ENCODE measurements at places on chromosomes 11 and 22. TPM values are rescaled to one million over a fixed set of nuclear protein-coding genes. Genes with fewer than 3 reads are reported as not detected.

Gene TRIM22
- total RNA-seq: 293 TPM

Gene MRGPRG
- not detected for total RNA-seq

- peaks cover 52% of the 10 kb centered on the region for H3K27me3 ChIP-seq
- no peaks in the 10 kb centered on the region for H3K4me1 ChIP-seq
- H3K36me3 ChIP-seq: no peaks in the 10 kb centered on the region
- no peak overlapping the region for H3K4me3 ChIP-seq
- H3K27ac ChIP-seq: no peak overlapping the region
- DNase-seq: no peak
Observed at GRCh38 chr11:19092850-19093249, 24.1 kb upstream of the ZDHHC13 start.

GRCh38 chr22:38298312-38299005 lies 18.8 kb downstream of the CSNK1E start:
- H3K27me3 ChIP-seq: no peaks in the 10 kb centered on the region
- peaks cover 9% of the 10 kb centered on the region for H3K36me3 ChIP-seq
- no peak overlapping the region for H3K4me3 ChIP-seq
- peaks cover 7% of the 10 kb centered on the region for H3K4me1 ChIP-seq

- H3K27me3 ChIP-seq: peaks cover 13% of the 10 kb centered on the region
- peak overlapping the region; percentile 78 for H3K4me3 ChIP-seq
- DNase-seq: no peak
Observed at GRCh38 chr22:50184004-50184901, 1.5 kb upstream of the TRABD start.

DNA sequence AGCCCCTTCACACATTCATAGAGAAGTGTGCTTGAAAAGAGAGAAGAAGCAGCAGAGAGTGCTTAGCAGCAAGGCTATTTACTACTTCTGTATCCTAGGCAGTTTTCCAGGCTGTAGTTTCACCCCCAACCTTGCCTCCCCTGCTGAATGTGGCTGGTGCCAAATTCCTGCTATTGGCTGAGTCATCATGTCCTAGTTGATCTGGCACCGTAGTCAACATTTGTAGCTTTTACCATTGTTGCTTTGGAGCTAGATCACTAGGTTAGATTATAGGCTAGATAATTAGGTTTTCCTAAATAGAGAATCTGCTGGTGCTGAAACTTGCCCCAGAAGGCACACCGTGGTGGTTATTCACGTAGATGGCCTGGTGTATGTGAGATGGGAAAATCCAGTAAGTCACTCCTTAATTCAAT lies 32.7 kb downstream of the ARHGAP42 start:
- DNase-seq: no peak
- no peaks in the 10 kb centered on the region for H3K4me1 ChIP-seq
- no peak overlapping the region for H3K4me3 ChIP-seq
- no peak overlapping the region for H3K27ac ChIP-seq
- no peaks in the 10 kb centered on the region for H3K36me3 ChIP-seq

- no peaks in the 10 kb centered on the region for H3K4me1 ChIP-seq
- no peaks in the 10 kb centered on the region for H3K36me3 ChIP-seq
- no peak overlapping the region for H3K4me3 ChIP-seq
- no peaks in the 10 kb centered on the region for H3K27me3 ChIP-seq
- H3K27ac ChIP-seq: no peak overlapping the region
Observed at GRCh38 chr11:42319921-42320320, 860.5 kb upstream of the LRRC4C start.

GRCh38 chr22:49368976-49369725 lies 458.5 kb downstream of the BRD1 start:
- H3K36me3 ChIP-seq: no peaks in the 10 kb centered on the region
- peaks cover 5% of the 10 kb centered on the region for H3K4me1 ChIP-seq
- no peak overlapping the region for H3K27ac ChIP-seq
- no peak overlapping the region for H3K4me3 ChIP-seq
- peaks cover 53% of the 10 kb centered on the region for H3K27me3 ChIP-seq
- no peak for DNase-seq

DNA sequence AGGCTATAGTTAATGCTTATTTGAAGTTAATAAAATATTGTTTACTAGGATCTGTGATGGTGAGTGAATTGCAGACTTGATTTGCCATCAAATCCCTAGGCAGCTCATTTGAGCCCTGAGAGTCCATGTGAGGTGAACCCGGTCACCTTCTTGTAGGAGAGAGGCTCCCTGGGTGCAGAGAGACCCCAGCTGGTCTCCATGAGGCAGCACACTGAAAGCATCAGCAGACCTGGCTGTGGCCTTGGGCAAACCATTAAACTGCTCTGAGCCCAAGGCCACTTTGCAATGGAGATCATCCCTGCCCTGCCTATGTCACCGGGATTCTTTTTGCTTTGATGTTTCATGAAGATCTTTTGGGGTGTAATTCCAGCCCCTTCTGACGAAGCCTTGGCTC lies 125.2 kb downstream of the MICAL2 start:
- H3K27ac ChIP-seq: peak overlapping the region; percentile 90
- H3K36me3 ChIP-seq: peaks cover 5% of the 10 kb centered on the region
- peaks cover 30% of the 10 kb centered on the region for H3K4me1 ChIP-seq
- peak overlapping the region; percentile 66 for H3K4me3 ChIP-seq
- no peaks in the 10 kb centered on the region for H3K27me3 ChIP-seq

DNA sequence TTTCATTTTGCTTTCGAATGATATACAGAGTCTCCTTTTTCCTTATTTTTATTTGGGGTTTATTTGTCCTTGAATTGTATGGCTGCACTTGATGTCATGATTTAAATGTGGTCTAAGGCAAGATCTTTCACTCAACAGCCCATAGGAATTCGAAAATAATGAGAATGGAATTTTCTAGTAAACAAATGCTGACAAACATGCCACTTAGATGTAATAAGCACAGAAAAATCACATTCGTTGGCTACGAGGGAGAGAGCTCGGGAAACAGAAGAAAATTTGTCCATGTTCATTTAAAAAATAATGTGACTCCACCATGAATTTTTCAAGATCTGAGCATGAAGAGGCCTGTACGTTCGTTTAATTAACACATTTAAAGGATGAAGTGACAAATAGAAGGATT lies 73.0 kb downstream of the BLID start:
- H3K36me3 ChIP-seq: no peaks in the 10 kb centered on the region
- no peak overlapping the region for H3K4me3 ChIP-seq
- DNase-seq: no peak
- H3K27ac ChIP-seq: no peak overlapping the region
- H3K27me3 ChIP-seq: no peaks in the 10 kb centered on the region

DNA sequence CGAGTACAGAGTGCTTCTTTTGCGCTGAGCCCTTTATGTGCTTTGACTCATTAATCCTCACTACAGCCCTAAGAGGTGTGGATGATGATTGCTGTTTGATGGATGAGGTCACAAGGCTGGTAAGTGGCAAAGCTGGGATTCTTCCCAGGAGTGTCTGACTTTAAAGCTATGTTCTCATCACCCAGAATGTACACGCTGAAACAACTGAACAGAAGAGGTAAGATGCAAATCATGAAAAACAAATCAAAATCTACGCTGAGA lies 37.7 kb upstream of the CREB3L1 start:
- H3K4me1 ChIP-seq: peaks cover 23% of the 10 kb centered on the region
- H3K36me3 ChIP-seq: peaks cover 4% of the 10 kb centered on the region
- H3K27ac ChIP-seq: no peak overlapping the region
- no peak overlapping the region for H3K4me3 ChIP-seq
- no peak for DNase-seq

GRCh38 chr22:21857481-21857914 lies 9.9 kb downstream of the MAPK1 start:
- no peak for DNase-seq
- peak overlapping the region; percentile 31 for H3K4me3 ChIP-seq
- H3K4me1 ChIP-seq: peaks cover 63% of the 10 kb centered on the region
- H3K27me3 ChIP-seq: no peaks in the 10 kb centered on the region
- H3K36me3 ChIP-seq: peaks cover 2% of the 10 kb centered on the region

GRCh38 chr11:132168344-132168981 lies 798.0 kb downstream of the NTM start:
- DNase-seq: no peak
- no peaks in the 10 kb centered on the region for H3K36me3 ChIP-seq
- no peak overlapping the region for H3K27ac ChIP-seq
- no peaks in the 10 kb centered on the region for H3K27me3 ChIP-seq
- no peaks in the 10 kb centered on the region for H3K4me1 ChIP-seq

GRCh38 chr22:45974498-45974897 lies 2.5 kb downstream of the WNT7B start:
- peak overlapping the region; percentile 36 for H3K4me3 ChIP-seq
- peaks cover 7% of the 10 kb centered on the region for H3K4me1 ChIP-seq
- peaks cover 3% of the 10 kb centered on the region for H3K36me3 ChIP-seq
- no peak for DNase-seq
- H3K27me3 ChIP-seq: peaks cover 49% of the 10 kb centered on the region

DNA sequence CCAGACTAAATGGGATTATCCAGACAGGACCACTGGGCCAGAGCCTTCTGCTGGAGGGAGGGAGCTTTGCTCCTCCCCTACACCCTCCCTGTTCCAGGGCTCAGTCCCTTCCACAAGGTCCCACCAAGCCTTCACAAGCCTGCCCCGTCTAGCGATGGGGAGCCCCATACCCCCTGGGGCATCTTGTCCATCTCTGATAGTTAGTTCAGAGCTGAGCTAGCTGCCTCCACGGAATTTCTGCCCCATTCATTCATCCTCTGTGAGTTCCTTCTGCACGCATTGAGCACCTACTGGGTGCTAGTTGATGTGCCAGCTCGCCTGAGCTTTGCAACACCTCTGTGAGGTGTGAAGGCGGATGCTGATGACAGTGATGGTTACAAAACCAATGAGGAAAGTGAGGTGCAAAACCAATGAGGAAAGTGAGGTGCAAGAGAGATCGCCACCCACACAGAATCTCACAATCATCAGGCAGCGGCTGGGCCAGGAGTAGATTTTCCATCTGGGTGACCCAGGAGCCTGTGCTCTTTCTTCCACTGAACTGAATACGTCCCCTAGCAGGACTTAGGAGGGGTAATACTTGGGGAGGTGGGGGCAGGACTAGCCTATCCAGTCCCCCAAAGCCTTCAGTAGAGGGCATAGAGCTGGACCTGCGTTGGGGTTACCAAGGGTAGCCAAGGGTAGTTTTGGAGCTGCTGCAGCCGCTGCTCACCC lies 21.5 kb upstream of the CBX7 start:
- peaks cover 10% of the 10 kb centered on the region for H3K27me3 ChIP-seq
- peaks cover 53% of the 10 kb centered on the region for H3K4me1 ChIP-seq
- no peak for DNase-seq
- H3K36me3 ChIP-seq: no peaks in the 10 kb centered on the region
- peak overlapping the region; percentile 88 for H3K4me3 ChIP-seq

- peak overlapping the region; percentile 22 for H3K4me3 ChIP-seq
- H3K27ac ChIP-seq: no peak overlapping the region
- peaks cover 11% of the 10 kb centered on the region for H3K27me3 ChIP-seq
- DNase-seq: no peak
- H3K36me3 ChIP-seq: no peaks in the 10 kb centered on the region
- no peaks in the 10 kb centered on the region for H3K4me1 ChIP-seq
Observed at GRCh38 chr22:48185071-48186055, 1422.9 kb downstream of the TBC1D22A start.

DNA sequence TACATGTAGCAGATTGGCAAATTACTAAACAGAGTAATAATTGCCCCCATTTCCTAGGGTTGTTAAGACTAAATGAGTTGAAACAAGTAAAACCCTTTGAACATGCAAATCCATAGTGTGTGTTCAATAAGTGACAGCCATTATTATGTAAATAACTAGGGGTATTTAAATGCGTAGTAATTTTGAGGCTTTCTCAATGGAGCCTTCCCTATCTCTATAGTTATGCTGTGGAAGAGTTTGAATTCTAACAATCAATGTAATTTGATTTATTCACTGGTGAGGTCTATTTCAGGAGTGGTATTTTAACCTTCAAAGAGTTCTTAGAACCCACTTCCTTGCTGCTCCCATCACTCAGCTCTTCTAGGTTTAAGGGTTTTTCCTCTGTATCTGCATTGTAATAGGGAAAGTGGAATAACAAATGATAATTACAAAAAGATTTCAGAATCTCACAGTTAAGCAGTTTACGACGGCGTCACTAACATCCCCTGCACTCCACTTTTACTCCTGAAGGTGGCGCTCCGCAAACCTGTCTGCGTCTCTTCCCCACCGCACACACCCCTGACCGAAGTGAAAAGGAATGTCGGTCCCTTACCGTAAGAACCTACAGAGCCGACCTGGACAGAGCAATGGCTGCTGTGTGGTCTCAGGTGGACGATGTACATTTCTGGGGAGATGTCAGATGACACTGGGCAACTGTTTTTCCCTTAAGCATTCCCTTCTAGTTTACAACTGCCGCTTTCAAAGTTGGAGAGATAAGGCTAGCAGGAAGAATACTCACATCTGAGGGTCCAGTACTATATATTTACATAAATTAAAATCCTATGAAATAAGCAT lies 80.8 kb downstream of the ZC3H12C start:
- peaks cover 11% of the 10 kb centered on the region for H3K4me1 ChIP-seq
- peak; percentile 35 for DNase-seq
- peaks cover 2% of the 10 kb centered on the region for H3K36me3 ChIP-seq

- no peak overlapping the region for H3K4me3 ChIP-seq
- no peak overlapping the region for H3K27ac ChIP-seq
- peaks cover 18% of the 10 kb centered on the region for H3K27me3 ChIP-seq
- DNase-seq: no peak
- no peaks in the 10 kb centered on the region for H3K4me1 ChIP-seq
Observed at GRCh38 chr11:115357066-115357465, 147.1 kb downstream of the CADM1 start.

DNA sequence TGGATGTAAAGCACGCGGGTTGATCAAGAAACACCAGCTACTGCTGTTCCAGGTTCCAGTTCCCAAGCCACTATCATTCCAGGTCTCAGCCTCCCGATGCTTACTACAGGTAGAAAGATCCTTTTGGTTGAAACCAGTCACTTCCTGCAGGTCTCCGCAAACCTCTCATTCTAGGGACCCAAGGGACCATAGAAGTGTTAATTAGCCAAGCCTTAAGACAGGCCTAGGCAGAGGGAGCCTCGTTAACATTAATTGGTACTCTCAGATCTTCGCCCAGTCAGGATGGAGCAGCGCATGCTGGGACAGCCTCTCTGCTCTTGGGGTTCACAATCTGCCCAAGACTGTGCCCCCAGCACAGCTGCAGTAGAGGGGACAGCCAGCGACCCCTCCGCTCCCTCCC lies 11.2 kb upstream of the OAF start:
- no peak overlapping the region for H3K4me3 ChIP-seq
- DNase-seq: no peak
- peaks cover 36% of the 10 kb centered on the region for H3K27me3 ChIP-seq
- H3K4me1 ChIP-seq: no peaks in the 10 kb centered on the region

GRCh38 chr11:46930089-46930488 lies 6.5 kb upstream of the CSTPP1 start:
- H3K4me3 ChIP-seq: no peak overlapping the region
- peaks cover 2% of the 10 kb centered on the region for H3K36me3 ChIP-seq
- peaks cover 50% of the 10 kb centered on the region for H3K27me3 ChIP-seq
- H3K4me1 ChIP-seq: peaks cover 3% of the 10 kb centered on the region
- DNase-seq: no peak

- H3K27ac ChIP-seq: no peak overlapping the region
- H3K36me3 ChIP-seq: no peaks in the 10 kb centered on the region
- no peak overlapping the region for H3K4me3 ChIP-seq
- H3K27me3 ChIP-seq: peaks cover 11% of the 10 kb centered on the region
- no peak for DNase-seq
Observed at GRCh38 chr11:129460714-129461113, 85.1 kb downstream of the BARX2 start.

All from T-helper 17 cell (primary cell).